ENCODE measurements at places on chromosomes 3 and 15.

GRCh38 chr3:114242947-114243346, 5.6 kb upstream of the ZNF80 start:
- DNase-seq = no peak

- DNase-seq = no peak
Observed at GRCh38 chr3:100871306-100871705, 121.9 kb downstream of the ABI3BP start.

- DNase-seq = no peak
Observed at GRCh38 chr15:48941904-48942303, 21.8 kb downstream of the SHC4 start.

DNA sequence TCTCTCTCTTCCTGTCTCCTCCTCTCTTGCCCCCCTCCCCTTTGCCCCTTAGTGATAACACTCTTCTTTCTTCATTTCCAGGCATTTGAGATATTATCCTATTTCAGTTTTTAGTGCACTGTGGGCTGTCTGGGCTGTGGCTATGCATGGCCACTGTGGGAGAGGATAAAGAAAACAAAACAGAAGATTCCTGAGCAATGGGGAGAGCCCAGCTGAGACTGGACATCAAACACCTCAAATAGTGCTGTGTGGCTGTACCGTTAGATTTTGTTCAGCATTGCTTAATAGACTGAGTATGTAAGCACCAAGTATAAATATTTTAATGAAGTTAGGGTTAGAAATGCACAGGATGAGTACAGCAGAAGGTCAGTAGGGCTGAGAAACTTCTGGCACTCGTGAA, 7.9 kb upstream of the GBE1 start:
- DNase-seq = no peak

- no peak for DNase-seq
Observed at GRCh38 chr3:1007866-1008265, 85.0 kb upstream of the CNTN6 start.

DNA sequence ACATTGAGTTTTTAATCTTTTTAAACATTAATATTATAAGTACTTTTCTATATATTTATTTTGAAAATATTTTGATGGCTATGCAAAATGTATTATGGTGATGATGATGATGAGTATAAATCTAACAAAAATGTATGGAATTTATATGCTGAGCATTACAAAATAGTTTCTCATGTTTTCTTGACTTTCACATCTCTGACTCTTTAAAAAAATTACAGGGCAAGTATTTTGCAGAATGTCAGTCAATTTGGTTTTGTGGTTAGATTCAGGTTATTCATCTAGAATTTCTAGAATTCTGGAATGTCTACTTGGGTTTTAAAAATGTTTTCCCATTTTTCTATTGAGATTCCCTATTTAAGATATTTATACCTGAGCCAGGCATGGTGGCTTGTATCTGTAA, 41.7 kb upstream of the ANP32A start:
- DNase-seq = no peak

- no peak for DNase-seq
Observed at GRCh38 chr15:64051407-64052259, 5.3 kb upstream of the DAPK2 start.

GRCh38 chr3:17065315-17065714, 180.6 kb downstream of the PLCL2 start:
- DNase-seq = no peak

DNA sequence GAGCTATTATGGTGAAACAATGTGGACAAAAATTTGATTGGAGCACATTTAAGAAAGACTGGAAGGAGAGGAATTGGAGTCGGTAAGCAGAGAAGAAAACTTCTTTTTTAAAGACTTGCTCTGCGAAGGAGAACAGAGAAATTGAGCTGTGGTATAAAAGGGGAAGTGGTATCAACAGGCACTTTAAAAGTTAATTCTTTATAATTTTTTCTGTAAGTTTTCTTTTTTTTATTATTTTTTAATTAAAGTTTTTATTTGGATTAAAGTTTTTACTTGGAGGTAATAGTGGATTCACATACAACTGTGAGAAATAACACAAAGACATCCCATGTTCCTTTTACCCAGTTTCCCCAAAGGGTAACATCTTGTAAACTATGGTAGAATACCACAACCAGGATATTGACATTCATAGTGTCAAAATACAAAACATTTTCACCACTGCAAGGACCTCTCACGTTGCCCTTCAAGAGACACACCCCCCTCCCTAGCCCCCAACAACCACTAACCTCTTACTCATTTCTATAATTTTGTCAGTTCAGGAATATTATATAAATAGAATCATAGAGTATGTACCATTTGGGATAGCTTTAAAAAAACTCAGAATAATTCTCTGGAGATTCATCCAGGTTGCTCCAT, 33.8 kb upstream of the XIRP1 start:
- no peak for DNase-seq

- DNase-seq = no peak
Observed at GRCh38 chr3:143597774-143598652, 250.3 kb downstream of the SLC9A9 start.

DNA sequence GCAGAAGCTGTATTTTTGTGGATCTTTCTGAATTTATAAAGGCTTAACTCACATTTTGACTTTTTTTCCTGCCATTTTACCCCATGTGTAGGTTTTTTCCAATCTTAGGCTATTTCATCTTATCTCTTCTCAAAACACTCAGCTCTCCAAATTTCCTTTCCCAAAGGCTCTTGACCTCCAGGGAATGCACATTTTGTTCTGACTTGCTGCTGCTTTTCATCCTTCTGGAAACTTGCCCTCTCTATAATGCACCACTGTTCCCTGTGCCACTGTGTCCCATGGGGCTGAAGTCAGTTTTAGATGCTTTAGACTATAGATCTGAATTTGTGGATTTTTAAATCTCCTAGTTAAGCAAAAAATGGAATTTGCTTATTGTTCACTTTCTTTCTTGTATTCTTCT, 9.1 kb downstream of the PYDC2 start:
- no peak for DNase-seq

DNA sequence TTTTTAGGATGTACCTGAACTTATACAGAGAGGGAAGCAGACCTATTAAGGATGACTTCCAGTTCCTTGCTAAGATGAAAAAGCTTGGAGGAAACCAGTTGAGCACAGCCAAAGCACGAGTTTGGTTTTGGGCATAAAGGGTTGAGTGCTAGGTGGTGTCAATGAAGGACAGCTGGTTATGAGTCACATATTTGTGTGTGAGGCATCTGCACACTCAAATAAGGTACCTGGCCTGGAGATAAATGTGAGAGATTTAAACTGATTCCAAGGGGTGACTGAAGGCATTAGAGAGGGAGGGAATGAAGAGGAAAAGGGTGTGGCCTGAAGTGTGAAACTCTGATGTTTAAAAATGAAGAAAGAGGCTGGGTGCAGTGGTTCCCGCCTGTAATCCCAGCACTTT, 486.7 kb downstream of the DIPK2A start:
- no peak for DNase-seq

DNA sequence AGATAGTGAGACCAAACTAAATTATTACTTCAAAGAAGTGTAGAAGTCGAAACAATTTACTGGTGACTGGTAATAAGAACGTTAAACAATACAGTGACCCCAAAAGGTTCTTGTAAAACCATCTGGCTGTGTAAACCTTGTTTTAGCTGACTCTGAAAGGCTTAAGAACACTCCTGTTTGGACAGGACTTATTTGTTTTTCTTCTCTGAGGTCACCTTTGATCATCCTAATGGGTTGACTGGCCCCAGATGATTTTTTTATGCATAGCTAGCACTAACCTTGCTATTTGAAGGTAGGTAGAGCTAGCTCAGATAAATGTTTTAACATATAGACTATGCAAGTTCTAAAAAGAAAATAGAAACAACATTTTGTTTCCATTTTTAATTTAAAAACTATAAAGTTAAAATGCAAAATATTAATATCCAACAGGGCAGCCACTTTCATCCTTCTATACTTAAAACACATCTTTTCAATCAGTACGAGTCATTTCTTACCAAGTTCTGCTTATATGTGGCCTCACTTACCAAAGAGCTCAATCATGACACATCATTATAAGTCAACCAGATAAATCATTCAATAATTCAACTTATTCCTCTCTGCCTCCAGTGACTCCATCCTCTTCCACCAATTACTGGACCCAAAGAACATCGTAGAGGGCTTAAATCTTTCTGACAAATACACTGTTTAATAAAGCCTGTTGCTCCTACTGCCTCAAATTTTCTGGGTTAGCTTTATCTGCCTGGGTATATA, 158.8 kb downstream of the SSR3 start:
- no peak for DNase-seq

Data from HEK293T (cell line).